ENCODE measurements at places on chromosomes 6 and 20.

DNA sequence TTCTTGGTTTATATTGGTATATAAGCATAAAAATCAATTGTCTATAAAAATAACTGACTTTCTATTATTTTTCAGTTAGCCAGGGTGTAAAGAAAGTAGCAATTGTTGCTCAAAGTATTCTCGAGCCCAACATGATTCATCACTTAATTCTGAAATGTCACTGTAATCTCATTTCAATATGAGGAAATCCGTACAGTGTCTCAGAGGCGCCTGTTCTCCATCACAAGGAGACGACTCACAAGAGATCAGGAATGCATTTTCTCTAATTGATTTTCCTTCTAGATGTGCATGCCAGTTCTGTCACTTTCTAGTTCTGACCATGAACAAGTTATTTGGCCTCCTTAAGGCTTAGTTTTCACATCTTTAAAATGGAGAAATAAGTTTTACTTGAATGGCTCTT lies 753.1 kb downstream of the MAFB start:
- DNase-seq: no peak

DNA sequence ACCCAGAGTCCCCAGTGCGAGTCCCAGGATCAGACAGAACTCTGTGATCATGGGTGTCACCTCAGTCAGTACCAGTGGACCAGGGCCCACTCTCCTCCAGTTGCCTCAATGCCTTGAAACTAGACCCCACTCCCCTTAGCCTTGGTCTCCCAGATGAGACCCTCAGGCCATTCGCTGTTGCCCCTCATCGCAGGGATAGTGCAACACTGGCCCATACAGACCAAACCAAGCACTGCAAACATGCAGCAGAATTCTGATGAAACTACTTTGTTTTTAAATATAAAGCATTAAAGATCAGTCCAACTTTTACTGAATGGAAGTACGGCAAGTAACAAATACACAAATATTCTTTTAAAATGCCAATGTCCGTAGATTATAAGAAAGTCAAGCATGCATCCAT lies 101.2 kb upstream of the NT5E start:
- DNase-seq: no peak

DNA sequence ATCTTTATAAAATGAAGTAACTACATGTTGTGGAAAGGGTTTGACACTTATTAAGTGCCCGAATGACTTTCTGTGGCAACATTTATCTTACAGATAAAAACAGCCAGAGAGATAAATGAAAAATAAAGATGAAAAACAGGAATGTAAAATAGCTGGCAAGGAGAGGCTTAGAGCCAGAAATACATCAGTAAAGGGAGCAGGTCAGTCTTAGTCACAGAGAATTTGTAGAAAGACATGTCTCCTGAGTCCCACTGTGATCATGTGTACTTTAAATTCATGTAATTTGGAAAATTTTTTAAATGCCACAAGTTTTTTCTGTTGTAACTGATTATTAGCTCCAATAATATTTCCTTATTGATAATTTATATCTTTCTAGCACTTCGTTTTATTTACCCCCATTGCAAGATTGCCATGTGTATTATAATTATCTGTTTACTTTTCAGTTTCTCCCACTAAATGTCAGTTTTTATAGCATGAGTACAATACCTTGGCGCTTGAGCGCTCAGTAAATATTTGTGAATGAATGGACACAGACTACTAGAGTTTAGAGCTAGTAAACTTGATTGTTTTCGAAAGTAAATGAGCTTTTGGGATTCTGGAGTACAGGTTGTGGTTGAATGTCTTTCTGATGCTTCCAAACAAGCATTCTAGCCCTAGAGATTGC lies 15.2 kb downstream of the TAB2 start:
- no peak for DNase-seq

DNA sequence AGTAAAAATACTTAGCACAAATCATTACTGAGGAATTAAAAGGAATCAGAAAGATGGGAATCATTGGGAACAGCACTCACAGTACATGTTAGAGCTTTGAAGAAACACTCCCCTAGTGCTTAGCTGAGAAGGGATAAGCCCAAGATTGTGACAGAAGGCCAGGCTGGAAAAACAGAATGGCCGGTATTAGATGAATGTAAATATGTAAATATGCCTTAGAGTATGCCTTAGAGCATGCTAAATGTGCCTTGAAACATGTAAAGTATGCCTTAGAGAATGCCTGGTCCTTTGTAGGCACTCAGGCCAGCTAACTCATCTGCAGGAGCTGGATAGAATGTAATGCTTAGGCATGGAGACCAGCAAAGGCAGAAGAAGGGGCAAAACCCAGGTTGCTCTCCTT lies 10.6 kb upstream of the TENT5A start:
- no peak for DNase-seq

GRCh38 chr6:119527231-119527578 lies 177.6 kb upstream of the MAN1A1 start:
- no peak for DNase-seq

GRCh38 chr6:126118936-126119335 lies 132.6 kb downstream of the TRMT11 start:
- no peak for DNase-seq

- DNase-seq: no peak
Observed at GRCh38 chr6:105932440-105932839, 153.7 kb upstream of the PRDM1 start.

- DNase-seq: no peak
Observed at GRCh38 chr20:28562510-28562898, 2695.0 kb upstream of the DEFB115 start.

- DNase-seq: no peak
Observed at GRCh38 chr20:35252037-35252461, 25.6 kb downstream of the MMP24 start.

DNA sequence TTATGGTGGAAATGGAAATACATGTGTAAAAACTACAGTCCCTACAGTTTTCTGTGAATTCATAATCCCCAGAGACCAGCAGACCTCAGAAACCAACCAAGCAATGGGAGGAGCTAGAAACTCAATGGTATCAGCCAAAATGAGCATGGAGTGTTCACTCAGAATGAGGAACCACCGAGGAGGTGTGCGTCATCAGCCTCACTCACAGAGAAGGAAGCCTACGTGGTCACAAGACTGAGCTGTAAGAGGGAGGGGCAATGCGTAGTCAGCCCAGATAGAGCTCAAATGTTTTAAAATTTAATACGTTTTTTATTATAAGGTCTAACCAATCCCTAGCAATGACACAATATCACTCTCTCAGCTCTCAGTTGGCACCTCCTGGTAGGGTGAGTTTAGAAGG lies 17.4 kb downstream of the MYLK4 start:
- DNase-seq: no peak

DNA sequence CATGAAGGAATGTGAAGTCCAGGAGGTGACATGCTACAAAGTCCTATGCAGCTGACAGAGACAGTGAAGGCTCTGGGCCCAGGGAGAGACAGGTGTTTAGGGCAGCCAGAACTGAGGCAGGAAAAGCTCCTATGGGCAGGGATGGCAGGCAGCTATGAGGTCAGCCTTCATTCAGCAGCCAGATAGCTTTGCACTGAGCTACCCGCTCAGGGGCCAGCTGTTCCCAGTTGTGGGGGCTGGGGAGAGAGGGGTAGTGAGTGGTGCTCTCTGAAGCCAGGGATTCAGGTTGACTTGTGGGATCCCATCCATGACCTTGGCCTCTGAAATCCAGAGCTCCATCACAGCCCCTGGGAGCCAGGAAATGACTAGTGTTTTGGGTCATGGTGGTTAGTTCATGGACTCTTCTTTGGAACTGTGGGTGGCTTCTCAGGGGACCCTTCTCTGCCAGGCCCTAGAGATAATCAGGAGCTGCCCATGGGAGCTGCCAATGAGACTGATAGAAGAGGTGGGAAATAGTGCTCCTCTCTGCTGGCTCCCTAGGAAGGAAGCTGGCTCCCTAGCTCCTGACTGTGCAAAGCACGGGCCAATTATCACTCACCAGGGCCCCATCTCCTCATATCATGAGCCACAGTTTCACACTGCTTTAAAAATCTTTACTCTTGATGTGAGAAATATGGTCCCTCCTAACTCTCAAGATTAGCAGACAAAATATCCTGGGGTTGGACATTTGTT lies 127.7 kb downstream of the VEGFA start:
- DNase-seq: no peak

GRCh38 chr6:127207591-127208120 lies 59.0 kb upstream of the RNF146 start:
- no peak for DNase-seq

DNA sequence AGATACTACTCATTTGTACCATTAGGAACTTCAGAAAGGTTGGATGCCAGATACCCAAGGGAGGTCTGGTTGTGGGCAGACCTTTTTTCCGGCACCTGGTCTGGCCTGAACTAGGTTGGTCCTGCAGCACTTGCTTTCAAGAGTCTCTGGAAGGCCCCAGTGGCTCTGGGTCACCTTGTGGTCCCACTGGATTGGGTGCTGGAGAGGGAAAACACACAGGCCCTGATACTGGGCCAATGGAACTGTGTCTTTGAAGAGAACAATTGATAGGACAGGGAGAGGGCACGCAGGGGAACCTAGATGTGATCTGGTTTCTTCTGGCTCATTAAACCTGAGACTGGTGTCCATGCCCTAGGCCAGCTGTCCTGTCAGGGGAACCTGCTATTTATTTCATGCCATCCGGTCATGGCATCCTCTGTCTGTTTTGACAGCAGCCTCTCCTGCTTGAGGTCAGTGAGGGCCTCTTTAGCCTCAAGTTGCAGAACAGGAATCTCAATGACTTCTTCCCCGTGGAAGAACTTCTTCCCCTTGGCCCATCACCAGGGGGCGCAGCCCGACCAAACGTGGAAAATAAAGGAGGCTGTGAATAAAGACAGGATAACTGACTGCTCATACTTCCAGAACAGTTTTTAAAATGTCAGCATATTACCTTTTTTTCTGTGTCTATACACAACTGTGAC lies 25.0 kb downstream of the TAF8 start:
- DNase-seq: peak; percentile 76

DNA sequence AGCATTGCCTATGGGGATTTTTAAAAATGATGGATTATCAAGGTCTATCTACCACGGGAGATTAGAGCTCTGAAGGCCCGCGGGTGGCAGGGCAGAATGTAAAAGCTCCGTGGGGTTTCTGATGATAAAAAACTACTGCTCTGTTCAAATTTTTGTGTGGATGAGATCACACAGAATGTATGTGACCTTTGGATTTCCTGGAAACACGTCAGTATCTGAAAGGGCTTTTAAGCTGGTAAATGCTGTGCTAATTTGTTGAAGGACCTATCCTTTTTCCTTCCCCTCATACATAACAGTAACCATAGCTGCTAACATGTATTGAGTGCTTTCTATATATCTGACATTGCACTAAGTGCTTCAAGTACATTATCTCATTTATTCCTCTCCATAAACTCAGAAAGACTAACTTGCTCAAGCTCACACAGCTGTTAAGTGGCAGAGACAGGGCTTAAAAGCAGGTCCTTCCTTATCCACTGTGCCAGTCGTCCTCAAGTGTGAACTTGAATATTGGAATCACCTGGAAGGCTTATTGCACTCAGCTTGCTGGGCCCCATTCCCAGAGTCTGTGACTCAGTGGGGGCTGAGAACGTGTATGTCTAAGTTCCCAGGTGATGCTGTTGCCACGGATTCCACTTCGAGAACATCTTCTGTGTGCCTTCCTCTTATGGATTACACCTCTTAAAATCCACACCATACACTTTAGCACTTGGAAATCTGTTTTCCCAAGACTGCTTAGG lies 1.9 kb upstream of the TMEM242 start:
- DNase-seq: no peak

DNA sequence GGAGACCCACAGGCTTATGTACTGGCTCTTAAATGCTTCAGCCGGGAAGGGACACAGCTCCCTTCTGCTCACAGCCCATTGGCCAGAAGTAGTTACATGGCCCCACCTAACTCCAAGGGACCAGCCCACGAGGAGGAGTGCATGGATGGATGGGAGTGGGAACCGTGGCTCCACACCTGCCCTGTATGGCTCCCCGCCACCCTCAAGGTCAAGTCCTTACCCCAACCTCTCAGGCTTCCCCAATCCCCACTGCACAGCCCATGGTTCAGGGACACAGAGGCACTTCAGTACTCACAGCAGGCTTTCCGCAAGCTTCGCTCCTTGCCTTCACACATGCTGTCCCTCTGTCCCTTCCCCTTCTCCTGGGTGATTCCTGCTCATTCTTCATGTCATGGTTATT lies 137.9 kb upstream of the KCNG1 start:
- DNase-seq: no peak

- DNase-seq: no peak
Observed at GRCh38 chr6:23951691-23952090, 174.3 kb upstream of the NRSN1 start.

DNA sequence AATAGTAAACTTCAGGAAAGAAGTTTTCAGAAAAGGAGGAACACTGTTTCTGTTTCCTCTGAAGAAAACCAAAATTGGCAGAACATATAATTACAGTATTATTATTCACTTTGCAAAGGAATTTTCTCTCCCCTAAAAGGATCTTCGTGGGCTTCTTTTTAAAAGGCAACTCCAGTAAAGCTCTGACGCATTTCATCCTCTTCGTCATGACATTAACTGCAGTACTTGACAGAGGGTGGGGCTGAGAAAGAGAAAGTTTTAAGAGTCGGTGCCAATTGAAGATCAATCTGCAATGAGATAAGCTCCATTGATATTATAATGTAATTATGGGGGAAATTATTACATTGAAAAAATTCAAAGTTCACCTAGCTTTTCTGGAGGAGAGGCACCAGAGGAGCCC lies 75.8 kb downstream of the MYB start:
- no peak for DNase-seq

DNA sequence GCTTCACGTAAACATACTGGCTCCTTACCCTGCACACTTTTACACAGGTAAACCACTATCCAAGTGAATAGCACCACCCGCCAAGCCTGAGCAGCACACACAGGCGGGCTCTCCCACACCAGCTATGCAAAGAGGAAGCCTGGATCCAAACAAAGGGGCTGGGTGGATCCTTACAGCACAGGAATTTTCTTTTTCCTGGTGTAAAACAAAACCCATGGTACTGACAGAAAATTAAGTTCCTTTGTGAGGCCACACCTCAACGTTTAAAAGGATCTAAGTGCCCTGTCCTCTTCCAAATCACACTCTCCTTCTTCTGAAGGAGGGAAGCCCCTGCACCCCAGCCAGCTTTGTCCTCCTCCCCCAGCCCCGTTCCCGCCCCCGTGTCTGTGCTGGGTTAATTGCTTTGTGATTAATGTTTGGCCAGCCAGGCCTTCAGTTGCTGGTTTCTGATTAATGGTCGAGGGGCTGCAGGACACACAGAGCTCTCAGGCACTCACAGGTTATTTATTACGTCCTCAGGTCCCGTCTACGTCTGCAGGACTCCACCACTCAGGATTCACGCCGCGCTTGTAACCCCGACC lies 6.1 kb downstream of the DACT2 start:
- DNase-seq: no peak

GRCh38 chr6:31546958-31547726 lies at the start of gene NFKBIL1:
Gene NFKBIL1 (plus strand): TSS chr6:31547608. CDS start chr6:31547695, 87 bp downstream.
- DNase-seq: peak; percentile 98

GRCh38 chr20:19784511-19785172 lies 26.6 kb downstream of the RIN2 start:
- DNase-seq: peak; percentile 79

- no peak for DNase-seq
Observed at GRCh38 chr6:98769546-98769945, 64.8 kb upstream of the POU3F2 start.

- DNase-seq: no peak
Observed at GRCh38 chr20:3785240-3786125, 1.1 kb downstream of the CENPB start.

GRCh38 chr20:43549416-43550065 lies 9.3 kb upstream of the SGK2 start:
- DNase-seq: no peak
